T-helper 9 cell (primary cell): ENCODE measurements at places on chromosomes 7 and 10.

GRCh38 chr7:34497153-34497777 lies 160.8 kb upstream of the NPSR1 start:
- no peak for DNase-seq

DNA sequence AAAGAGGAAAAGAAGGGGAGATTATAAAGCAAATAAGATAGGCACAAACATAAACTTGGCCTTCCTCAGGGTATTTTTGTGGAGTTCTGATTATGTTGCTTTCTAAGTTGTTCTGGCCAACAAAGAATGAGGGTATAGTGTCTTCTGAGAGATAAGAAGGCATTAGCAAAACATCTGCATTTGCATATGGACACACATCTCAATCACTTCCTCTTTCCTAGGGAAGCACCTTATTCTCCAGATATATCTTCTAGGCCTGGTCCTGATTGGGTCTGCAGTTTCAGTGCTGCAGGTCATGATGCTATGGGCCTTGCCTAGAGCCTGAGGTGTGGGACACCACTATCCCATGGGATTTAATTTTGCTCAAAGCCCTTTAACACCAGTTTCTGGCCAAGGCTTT lies 308.8 kb upstream of the PHYHIPL start:
- no peak for DNase-seq

GRCh38 chr10:71285180-71285545 lies 33.9 kb upstream of the SLC29A3 start:
- DNase-seq: no peak

- DNase-seq: no peak
Observed at GRCh38 chr10:69703766-69704630, 74.0 kb downstream of the FAM241B start.

DNA sequence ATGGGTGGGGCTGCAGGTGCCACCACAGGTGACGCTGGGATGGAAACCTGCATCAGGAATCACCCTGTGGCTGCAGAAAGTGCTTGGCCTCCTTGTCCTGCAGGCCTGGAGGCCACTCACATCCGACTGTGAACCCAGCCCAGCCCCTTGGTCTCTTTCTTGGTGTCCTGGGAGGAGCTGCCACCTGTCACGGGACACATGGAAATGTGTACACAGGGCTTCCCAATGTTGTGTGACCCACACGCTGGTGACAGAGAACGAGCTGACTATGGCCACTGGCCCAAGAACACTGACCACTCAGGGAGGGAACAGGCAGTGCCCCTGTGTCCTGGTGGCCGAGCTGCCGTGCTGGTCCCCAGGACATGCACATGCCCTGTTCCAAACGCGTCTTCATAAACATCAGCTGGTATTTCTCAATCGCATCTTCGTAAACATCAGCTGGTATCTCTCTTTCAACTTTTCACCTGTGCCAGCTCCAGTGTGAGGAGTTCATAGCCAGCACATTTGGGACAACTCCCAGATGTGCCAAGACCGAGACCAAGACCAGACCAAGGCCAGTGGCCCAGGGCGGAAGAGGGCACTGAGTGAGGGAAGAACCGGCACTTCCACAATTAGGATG lies 57.9 kb upstream of the INPP5A start:
- DNase-seq: no peak

DNA sequence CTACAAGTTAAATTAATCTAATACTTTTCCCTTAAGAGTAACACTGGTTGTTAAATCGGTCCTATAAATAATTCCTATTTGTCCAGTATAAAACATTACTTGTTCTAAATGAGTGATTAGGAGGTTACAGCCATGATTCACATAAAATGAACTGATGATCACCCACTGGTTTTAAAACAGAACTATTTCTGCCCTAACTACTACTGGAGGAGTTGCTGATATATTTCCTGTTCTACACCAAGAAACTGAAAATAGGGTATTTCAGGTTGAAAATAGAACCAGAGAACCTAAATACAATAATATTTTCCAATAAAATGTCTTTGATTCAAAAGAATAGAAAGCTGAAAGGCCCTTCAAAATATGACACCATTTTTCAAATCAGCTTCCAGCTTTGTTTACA lies 30.9 kb downstream of the DNAJC1 start:
- DNase-seq: no peak

GRCh38 chr10:124448696-124449169 lies 1.1 kb downstream of the NKX1-2 start:
- DNase-seq: no peak

- no peak for DNase-seq
Observed at GRCh38 chr10:82318534-82318933, 443.5 kb downstream of the NRG3 start.

GRCh38 chr10:124307591-124307990 lies 111.1 kb downstream of the OAT start:
- DNase-seq: no peak

GRCh38 chr10:68963151-68963550 lies 7.2 kb downstream of the DDX21 start:
- DNase-seq: no peak

- DNase-seq: no peak
Observed at GRCh38 chr10:21705828-21706176, 171.8 kb downstream of the MLLT10 start.
